ENCODE measurements at places on chromosomes 3 and 15.
A peak's percentile ranks its signal among the peaks of the same experiment; 100 is the strongest.

DNA sequence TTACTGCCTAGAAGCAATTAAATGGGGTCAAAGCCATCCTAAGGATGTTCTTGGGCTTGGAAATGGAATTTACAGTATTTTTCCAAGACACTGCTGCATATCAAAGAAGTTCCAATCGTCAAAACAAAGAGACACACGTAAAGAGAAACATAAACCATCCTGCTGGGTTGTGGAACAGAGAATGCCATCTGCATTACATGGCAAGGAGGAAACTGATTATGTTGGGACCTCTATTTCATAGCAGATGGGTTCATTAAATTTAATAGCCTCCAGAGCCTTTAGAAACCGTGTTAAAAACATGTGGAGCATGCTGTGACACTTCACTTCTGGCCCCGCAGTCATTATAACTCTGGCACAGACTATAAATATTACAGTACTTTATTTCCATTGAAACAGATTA is 154.6 kb downstream of the LRTM1 start:
- no peak for DNase-seq

DNA sequence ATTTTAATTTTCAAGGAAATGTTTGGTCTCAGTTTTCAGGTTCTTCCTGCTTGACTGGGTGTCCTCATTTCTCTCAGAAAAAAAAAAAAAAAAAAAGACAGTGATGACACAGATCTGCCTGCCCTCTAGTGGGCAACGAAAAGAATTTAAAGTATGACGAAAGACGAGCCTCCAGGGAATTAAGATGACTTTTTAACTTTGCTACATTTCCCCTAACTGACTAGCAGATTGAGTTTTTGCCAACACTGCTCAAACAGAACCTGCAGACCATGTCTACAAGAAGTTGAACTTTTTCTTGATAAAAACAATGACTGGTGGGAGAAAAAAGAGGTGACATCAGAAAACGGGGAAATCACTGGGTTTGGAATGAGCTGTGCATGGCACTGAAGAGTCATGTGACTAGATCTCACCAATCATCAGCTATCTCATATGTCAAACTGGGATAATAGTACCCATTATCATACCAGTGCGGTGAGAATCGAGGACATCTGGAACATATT is 40.8 kb downstream of the EOMES start:
- DNase-seq, result peak; percentile 67

DNA sequence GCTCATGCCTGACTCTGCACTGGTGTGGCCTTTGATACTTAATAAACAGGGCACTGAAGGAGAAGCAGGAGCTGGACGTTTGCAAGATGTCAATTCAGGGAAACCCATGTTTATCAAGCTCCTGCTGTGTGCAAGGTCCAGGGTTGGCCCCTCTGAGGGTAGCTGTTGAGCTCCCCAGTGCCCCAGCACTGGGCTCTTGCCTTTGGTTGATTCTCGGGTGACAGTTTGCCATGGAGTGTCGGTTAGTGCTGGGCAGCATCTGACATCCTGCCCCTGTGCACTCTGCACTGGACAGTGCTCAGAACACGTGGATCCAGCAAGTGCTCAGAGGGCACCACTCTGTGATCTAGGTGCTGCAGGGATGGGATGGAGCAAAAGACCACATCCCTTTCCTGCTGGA is 7.3 kb downstream of the HDAC11 start:
- DNase-seq, result no peak

DNA sequence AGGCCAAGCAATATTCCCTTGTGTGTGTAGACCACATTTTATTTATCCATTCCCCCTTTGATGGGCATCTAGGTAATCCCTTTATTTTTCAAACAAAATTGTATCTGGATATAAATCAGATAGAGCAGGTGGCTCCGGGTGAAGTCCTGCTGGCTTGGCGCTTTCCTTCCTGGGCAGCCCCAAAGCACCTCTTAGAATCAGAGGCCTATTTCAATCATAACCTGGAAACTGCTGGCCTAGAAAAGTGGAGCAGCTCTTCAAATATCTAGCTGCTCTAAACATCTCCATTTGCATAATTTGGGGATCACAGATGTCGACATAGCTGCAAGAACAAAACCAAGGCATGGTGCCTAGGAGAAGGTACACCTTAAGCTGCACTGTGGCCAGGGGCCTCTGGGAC is 40.2 kb downstream of the RASGRF1 start:
- DNase-seq, result no peak

DNA sequence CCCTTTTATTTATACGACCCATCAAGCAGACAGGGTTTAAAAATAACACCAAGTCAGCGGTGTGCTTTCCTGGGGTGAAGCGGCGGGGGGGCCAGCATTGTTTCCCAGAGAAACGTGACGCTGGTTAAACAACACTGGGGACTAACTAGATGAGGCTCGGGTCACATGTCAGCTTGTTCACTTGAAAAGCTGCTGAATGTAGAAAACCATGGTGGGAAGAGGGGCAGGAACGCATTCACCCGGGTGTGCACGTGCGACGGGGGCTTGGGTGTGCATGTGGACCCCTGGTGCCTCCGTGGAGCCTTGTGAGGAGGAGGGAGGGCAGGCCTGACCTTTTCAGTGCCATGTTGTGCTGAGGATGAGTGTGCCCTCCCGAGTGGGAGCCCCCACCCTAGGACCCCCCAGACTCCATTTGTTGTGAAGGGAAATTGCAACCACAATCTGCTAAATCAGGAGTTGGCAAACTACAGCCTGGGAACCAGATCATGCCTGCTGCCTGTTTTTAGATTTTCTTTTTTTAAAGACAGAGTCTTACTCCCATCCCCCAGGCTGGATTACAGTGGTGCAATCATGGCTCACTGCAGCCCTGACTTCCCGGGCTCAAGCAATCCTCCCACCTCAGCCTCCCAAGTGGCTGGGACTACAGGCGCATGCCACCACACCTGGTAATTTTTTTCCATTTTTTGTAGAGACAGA is 70.4 kb upstream of the CMTM7 start:
- DNase-seq, result no peak

- DNase-seq, result peak; percentile 77
These were observed 179.4 kb downstream of the ABHD5 start for GRCh38 chr3:43870120-43870519.

DNA sequence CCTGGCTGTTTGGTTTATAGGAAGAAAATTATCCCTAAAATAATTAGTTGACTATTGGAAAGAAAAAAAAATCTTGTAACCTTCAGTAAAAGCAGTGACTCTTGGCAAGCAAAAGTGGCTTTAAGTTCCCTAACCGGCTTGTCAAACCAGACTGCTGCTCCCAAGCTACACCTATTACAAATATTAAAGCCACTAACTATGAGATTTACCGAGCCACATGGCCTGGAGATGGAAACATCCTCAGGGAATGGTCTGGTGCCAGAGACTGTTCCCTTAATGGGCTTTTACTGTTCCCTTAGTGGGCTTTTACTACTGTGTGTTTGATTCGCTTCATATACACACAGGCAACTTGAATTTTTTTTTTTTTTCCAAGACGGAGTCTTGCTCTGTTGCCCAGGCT is 35.9 kb upstream of the ZNF774 start:
- DNase-seq, result no peak

DNA sequence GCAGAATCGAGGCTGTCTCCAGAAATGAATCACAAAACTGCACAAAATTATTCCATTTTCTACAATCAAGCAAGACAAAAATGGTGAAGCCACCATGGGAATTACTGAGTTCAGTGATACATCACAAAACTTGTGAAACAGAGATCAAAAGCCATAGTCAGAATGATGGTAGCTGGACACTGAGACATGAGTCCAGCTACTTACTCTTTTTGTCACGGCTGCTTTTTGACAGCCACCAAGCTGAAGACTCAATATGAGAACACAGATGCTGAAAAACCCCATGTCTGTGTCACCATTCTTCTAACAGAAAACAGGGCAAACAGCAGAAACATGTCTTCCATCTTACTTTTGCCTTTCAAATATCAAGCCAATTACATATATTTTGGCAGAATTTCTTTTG is 237.6 kb downstream of the LPP start:
- DNase-seq, result no peak

DNA sequence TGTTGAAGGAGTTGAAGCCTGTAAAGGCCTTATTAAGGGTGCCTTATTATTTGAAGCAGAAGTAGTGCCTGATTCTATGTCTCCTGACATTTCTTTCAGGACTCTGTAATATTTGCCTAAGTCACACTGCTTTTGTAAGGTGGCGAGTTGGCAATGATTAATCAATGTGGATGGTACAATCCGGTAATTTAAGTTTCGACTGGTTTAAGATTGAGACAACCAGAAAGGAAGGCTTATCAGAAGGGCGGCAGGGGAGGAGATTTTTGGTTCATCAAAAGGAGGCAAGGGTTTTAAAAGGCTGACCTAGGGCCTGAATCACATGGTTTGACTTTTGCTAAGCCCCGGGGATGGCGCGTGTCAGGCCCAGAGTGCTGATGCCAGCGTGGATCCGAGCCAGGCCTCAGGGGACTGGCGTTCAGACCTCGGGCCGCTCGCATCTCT is 830 bp upstream of the RNF13 start:
- no peak for DNase-seq

DNA sequence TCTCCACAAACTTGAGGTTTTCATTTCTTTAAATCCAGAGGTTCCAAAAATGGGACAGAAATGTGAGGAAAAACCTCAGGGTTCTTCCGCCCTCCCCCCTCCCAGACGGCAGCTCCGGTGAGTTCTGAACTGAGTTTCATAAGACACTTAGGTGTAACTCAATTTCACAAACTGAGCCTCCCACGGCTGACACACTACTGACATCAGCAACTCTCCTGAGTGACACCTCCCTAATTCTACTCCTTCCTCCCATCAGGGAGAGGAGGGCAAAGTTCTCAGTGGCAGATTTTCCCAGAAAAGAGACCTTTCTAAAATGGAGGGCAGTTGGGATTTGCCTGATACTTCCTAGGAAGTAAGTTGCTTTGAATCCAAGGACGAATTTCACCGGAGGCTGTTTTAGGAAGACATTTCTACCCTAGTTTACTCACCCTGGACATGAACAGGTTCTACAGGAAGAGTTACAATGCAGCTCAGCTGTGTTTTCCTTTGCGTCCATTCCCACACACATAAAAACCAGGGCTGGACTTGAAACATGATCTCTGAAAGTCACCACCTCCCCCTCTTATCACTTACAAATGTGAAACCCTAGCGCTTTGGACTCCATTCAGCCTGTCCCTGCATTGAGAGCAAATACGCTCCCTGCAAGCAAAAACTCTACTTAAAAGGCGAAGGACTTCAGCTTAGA is 78.1 kb upstream of the LMOD3 start:
- DNase-seq, result peak; percentile 6

DNA sequence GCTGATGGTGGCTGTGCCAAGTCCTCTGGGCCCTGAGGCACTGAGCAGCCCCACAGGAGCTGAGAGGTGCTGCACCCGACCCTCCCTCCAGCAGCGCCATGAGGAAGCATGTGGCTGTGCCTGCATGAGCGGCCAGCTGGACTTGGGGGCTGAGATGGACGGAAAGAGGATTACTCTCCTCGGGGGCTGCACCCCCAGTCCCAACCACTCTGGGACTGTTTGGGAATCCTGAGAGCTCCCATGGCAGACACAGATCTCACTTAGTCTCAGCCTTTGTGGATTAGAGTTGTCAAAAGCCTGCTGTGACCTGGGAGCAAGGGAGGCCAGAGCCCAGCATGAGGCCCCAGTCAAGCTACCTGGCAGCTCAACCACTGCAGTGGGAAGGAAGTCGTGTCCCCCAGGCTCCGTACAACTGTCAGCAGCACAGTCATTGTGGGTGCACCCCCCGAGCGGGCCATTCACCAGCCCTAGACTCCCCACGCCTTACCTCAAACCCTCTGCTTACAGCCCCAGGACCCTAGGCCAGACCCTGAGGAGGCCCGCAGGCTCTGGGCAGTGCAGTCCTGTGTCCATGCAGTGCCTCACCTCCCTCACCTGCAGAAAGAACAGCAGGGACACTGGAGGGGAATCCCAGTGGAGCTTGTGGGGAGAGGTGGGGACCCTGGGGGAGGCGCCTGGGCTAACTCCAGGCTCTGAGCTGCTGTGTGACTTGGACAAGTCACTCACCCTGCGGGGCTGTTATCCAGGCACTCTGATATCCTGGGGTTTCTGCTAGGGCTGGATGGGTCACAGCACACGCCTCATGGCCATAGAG is 17.1 kb downstream of the PRR23E start:
- DNase-seq, result no peak

DNA sequence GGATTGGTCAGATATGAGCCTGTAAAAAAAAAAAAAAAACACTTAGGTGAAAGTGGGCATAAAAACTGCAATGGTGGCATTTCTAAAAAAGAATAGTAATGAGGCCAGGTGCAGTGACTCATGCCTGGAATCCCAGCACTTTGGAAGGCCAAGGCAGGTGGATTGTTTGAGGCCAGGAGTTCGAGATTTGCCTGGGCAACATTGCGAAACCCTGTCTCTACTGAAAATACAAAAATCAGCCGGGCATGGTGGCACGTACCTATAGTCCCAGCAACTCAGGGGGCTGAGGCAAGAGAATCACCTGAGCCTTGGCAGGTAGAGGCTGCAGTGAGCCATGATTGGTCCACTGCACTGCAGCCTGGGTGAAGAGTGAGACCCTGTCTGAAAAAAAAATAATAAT is 38.3 kb upstream of the BHLHE40 start:
- DNase-seq, result no peak

GRCh38 chr3:58962040-58962651 is 87.7 kb downstream of the CFAP20DC start:
- DNase-seq, result no peak

DNA sequence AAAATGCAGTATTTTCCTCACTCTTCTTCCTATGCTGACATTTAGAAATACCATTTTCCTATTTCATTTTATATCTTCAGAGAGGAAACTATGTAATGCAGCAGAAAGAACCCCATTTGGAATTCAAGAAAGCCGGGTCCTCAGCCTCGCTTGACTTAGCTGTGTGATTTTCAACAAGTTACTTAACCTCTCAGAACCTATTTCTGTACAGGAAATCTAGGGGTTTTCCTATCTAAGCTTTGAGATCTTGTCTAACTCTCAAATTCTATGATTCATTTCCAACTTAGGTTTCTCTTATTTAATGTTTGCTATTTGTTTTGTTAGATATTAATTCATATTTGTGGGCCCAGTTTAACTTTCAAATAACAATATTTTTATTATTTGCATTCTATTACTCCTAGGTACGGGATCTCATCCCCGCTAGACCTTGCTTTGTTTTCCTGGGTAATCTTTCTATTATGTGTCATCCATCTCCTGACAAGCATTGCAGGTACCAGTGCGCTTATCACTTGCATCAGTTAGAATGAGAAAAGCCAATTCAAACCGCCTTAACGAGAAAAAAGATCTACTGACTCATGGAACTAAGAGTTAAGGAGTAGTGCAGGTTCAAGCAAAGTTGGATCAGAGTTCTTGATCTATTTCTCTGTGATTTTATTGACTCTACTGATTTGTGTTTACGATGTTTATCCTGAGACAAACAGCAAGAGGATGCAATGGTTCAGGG is 70.6 kb upstream of the BHLHE40 start:
- no peak for DNase-seq

GRCh38 chr3:147712357-147712756 is 303.2 kb downstream of the ZIC1 start:
- DNase-seq, result no peak

DNA sequence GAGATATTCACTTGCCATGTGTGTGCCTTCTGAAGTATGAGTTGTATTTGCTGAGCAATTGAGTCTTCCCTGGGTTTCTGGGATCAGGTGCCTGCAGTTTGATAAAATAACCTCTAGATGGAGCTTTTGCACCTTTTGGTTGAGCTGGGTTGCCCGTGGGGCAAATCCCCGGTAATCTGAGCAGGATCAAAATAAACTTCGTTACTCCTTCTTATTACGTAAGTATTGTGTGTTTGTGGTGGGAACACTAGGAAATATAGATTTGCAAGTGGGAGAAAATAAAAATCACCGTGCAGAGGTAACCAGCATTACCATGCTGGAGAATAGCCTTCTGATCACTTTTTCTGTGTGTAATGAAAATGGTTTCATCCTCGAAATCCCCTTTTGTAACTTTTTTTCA is 277.4 kb upstream of the NR2E3 start:
- peak; percentile 29 for DNase-seq

All from ACHN (cell line).